Kasumi-1 (cell line): ENCODE measurements at places on chromosomes 2 and 18.

- DNase-seq: no peak
Observed at GRCh38 chr18:32937066-32937465, 164.2 kb upstream of the KLHL14 start.

GRCh38 chr2:23312996-23313606 is 71.9 kb upstream of the KLHL29 start:
- DNase-seq: no peak

GRCh38 chr2:97745474-97746174 is 32.2 kb downstream of the ZAP70 start:
- DNase-seq: no peak

GRCh38 chr2:39218391-39218790 is 25.4 kb downstream of the CDKL4 start:
- no peak for DNase-seq

GRCh38 chr18:43888598-43888997 is 611.3 kb upstream of the SYT4 start:
- DNase-seq: no peak

GRCh38 chr2:207061181-207061580 is 104.6 kb downstream of the KLF7 start:
- DNase-seq: no peak

- DNase-seq: no peak
Observed at GRCh38 chr2:217014328-217015105, 154.7 kb upstream of the TNP1 start.

DNA sequence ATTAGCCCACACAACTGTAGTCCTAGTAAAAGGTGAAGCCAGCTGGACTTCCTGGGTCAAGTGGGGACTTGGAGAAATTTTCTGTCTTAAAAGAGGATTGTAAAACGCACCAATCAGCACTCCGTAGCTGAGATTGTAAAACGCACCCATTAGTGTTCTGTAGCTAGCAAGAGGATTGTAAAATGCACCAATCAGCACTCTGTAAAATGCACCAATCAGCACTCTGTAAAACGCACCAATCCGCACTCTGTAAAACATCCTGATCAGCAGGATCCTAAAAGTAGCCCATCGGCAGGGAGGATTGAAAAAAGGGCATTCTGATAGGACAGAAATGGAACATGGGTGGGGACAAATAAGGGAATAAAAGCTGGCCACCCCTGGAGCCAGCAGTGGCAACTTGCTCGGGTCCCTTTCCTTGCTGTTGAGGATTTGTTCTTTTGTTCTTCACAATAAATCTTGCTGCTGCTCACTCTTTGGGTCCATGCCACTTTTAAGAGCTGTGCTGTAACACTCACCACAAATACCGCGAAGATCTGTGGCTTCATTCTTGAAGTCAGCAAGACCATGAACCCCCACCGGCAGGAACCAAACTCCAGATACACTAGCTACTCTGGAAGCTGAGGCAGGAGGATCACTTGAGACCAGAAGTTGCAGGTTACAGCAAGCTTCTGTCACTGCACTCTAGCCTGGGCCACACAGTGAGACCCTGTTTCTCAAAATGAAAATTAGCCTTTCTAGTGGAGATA is 102.6 kb downstream of the HS6ST1 start:
- DNase-seq: no peak
